OCI-M1 (cell line): ENCODE measurements at places on chromosomes 1 and 21.

DNA sequence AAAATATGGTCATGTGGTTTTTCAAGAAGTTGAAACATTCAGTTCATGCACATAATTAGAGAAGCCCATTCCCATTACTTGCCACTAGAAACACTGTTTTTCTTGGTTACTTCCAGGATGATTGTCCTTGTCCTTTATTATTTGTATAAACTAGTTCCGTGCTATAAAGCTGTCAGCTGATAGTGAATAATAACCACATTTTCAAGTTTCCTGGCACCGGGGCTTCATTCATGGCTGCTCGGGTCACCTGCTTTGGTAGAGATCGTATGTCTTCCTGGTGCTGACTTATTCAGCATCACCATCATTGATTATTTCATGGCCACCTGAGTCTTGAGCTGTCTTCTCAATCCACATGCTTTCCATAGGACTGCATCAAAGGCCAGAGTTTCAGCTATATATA lies 62.9 kb upstream of the ZNF326 start:
- no peak for DNase-seq

GRCh38 chr1:89475269-89475668 lies 49.4 kb upstream of the LRRC8B start:
- DNase-seq: no peak

GRCh38 chr21:44017601-44018000 lies 5.5 kb downstream of the TRAPPC10 start:
- DNase-seq: peak; percentile 56

- DNase-seq: no peak
These were observed 37.1 kb downstream of the EIF4G3 start for GRCh38 chr1:21139601-21140000.

DNA sequence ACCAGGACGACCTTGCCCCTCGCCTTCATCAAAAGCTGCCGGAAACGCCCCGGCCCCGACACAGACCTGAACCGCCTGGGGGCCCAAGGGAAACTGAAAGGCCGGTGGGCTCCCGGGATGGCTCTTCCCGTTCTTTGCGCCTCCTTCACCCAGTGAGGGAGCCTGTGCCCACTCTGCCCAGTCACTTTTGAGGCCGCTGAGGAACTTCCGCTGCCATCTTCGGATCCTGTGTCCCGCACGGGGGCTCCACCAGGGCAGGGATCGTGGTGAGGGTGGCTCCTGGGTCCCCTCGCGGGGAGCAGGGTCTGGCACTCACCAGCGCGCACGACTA lies 104.0 kb downstream of the PPIAL4G start:
- DNase-seq: no peak

DNA sequence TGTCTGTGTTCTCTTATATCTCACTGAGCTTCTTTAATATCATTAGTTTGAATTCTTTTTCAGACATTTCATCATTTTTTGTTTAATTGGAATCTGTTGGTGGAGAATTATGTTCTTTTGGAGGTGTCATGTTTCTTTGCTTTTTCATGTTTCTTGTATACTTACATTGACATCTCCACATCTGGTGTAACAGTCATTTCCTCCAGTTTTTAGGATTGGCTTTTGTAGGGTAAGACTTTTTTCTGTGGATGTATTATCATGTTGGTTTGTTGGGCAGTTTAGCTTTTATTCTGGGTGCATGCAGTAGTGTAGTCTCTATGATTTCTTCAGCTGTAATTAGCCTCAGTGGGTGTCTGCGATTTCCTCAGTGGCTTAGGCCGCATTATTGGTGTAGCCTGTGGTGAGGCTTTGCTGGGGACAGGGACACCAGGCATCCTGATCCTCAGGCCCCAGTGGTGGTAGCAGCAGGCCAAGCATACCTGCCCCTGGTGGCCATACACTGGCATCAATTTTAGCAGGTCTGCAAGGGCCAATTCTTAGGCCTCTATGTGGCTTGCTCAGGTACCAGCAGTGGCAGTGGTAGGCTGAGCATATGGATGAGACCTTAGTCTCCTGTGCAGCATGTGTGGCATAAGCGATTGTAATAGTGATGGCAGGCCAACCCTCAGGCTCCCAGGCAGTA lies 77.6 kb upstream of the SAMD13 start:
- no peak for DNase-seq

GRCh38 chr1:67270541-67270940 lies 37.1 kb upstream of the IL12RB2 start:
- no peak for DNase-seq

GRCh38 chr1:160652924-160653619 lies 6.2 kb upstream of the SLAMF1 start:
- DNase-seq: no peak

DNA sequence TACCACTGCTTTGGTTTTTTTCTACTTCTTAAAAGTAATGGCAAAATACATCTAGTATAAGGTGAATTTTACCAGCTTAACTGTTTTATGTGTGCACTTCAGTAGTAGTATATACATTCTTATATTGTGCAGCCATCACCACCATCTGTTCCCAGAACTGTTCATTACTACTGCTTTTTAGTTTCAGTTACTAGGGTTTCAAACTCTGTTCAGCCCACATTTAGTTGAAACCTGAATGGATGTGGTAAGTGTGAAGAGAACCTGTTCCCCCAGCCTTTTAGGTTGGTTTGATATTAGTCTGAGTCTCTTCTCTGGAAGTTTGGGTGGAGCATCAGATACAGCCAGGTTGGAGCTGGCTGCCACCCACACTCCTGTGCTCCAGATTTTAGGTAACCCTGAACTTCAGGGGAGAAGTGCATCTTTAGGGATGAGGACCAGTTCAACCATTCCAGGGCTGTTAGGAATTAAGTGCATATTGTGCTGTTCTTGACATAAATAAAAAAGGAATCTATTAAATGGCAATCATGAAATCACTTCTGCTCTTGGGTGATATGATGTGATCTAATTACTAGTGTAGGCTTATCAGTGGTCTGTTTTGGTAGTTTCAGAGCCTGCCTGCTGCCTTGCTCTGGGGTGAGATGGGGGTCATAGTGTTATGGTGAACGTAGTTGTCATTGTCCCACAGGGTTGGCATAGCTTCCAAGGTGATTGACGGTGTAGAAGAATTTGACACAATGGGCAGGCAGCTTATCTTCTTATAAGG lies 32.1 kb downstream of the URB2 start:
- no peak for DNase-seq

DNA sequence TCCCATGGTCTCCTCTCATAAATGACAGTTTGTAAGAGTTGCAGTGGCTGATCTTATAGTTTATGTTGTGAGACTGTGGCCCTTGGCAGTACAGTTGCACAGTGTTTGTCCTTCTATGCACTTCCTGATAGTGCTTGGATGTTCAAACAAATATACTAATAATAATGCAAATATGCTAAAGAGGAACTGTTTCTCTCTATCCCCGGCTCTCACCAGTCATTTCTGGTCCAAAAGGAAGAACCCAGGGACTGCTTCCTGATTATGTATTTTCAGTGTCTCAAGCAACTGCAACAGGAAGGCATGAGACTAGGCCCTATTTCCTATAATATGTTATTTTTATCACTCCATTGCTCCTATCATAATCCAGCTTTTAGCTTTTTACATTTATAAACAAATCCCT lies 17.0 kb upstream of the SUCO start:
- DNase-seq: no peak

DNA sequence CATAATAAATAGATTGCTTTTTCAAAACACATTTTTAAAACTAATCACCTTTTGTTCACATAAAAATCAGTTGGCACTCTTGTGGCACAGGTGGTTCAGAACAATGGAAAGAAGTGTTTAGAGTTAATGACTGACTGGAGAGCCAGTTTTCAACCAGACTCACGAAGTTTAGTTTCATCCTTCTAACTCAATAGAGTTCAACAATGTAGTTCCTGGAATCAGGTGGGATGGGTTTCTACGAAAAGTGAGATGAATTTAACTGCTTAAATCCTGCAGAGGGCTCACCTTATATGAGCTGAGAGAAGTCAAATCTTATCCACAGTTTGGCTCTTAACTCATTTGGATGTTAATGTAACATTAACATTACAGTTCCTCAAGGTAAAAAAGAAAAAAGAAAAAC lies 116.5 kb downstream of the SMYD2 start:
- peak; percentile 33 for DNase-seq

GRCh38 chr21:29136033-29136432 lies 5.6 kb downstream of the MAP3K7CL start:
- no peak for DNase-seq

DNA sequence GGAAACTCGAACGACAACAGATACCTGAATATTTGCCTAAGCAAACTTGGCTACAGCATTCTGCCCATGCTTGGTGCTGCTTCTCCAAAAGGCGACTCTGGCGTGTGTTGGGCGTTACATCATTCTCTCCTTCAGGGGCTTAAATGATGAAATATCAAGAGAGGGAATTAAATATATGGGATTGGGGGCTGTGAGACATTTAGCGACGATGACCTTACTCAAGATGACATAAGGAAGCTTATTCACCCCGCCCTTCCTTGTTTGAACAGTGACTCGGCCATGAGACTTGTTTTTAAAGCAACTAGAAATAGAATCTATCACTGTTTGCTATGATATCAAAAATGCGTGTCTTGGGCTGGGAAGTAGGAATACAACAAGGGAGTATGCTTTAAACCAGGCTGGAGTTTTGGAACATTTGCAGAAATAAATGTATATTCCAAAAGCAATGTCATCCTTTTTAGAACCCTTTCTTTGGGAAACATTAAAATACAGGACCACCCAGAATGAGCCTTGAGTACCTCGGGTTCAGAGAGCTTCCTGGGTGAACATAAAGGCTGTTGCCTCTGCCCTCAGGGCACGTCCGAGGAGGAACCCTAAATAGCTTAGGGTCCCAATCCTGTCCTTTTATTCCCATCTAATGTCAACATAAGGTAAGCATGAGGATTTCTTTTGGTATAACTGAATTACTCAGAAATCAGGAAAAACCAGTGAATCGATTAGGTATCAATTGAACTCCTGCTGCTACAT lies 123.3 kb upstream of the SLC45A1 start:
- DNase-seq: peak; percentile 8

GRCh38 chr1:169098380-169098779 lies 8.1 kb upstream of the ATP1B1 start:
- DNase-seq: no peak

DNA sequence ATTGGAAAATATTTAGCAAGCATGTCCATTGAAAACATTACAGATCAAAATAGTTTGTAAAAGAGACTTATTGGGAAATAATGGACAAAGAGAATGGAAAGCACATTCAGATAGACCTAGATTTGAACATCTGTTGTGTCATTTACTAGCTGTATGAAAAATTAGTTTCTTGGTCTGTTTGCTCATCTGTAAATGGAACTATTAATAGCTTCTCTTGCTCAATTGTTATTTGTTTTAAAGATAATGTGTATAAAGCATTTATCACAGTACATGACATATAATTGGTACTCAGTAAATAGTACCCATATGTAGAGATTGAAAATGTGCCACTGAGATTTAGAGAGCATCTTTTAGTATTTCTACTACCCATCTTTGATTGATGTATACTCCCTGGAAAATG lies 25.9 kb downstream of the RPAP2 start:
- no peak for DNase-seq

GRCh38 chr1:230901671-230902070 lies 33.4 kb upstream of the C1orf198 start:
- DNase-seq: no peak
